ENCODE measurements at places on chromosomes 11 and 22.

GRCh38 chr11:17930544-17931125, 82.2 kb downstream of the SERGEF start:
- DNase-seq: no peak

GRCh38 chr22:37154925-37155712, 5.4 kb upstream of the IL2RB start:
- no peak for DNase-seq

DNA sequence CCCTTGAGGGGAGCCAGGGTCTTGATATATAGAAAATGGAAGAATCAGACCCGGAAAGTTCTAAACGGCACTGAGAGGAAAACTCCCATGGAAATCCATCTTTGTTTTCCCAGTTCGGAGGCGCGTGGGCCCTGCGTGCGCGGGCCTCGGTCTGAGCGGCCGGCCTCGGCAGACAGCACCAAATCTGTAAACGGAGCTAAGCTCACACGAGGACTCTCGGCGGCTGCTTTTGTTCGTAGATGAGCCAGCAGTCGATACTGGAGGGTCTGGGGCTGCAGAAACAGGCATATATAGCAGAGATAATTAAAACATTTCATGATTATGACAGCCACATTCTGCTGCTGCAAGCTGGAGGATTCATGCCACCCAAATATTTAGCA, 68.5 kb upstream of the PPARA start:
- DNase-seq: no peak

GRCh38 chr11:102757823-102758549, 22.4 kb downstream of the MMP10 start:
- DNase-seq: no peak

DNA sequence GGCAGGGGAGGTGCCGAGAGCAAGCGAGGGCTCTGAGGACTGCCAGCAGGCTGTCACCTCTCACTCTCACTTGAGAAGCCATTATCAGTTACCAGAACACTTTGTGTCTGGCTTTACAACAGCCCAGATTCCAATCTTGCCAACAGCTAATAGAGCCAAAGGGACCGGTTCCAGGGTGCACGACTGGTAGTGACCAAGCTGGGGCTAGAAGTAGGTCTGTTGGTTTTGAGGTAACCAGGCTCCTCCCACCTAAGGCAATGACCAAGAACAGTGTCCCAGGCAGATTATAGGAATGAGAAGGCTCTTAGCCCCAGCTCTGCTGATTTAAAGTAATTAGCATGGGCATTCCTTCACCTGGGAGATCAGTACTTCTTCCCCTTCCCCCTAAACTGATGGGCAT, 7.2 kb upstream of the IL10RA start:
- DNase-seq: no peak

DNA sequence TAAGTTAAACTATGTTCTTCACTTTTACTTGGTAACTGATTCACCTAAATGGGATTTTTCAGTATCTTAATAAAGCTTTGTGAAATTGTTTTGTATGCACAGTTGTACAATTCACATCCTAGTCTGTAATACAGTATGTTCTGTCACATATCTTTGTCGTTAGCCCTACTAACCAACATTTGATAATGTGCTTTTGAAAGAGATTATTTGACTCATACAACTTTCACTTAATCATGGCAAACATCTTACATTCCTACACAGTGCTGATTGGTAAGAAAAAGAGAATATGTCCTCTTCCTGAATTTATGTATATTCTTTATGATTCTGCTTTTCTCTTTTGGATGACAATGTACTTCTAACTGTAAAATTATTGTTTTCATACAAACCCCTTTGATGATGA, 234.5 kb downstream of the METTL15 start:
- DNase-seq: no peak

DNA sequence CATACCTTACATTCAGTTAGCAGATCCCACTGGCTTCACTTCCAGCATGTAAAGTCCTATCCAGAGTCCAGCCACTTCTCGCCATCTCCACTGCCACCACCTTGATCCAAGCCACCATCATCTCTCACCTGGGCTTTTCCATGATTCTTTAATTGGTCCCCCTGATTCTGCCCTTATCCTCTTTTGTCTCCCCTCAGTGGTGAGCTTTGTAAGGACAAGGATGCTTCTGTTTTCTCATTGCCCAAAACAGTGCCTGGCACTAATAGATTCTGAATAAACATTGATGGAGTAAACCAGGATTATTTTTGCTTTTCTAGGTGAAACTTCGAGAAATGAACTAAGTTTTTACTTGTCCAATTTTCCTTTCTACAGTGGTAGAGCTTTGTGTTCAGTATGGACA, 4.4 kb downstream of the POLA2 start:
- no peak for DNase-seq

- no peak for DNase-seq
These were observed 21.8 kb upstream of the CD5 start for GRCh38 chr11:61080526-61080925.

GRCh38 chr22:39284142-39284980, 35.1 kb downstream of the RPL3 start:
- no peak for DNase-seq

DNA sequence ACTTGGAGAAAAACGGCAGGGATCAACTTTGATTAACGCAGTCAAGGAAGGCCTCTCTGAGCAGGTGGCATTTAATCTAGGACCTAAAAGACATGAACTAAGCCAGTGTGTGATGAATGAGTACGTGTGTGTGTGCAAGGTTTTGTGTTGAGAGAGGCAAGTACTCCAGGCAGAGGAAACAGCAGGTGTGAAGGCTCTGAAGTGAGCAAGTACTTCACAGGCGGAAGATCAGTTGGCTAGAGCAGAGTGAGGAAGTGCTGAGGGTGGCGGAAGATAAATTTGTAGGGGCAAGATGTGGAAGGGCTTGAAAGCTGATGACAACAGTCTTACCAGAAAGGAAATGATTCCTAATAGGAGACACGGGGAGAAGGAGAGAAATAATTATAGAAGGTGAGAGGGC, 6.8 kb downstream of the APIP start:
- no peak for DNase-seq

GRCh38 chr11:131311776-131312514, 58.5 kb upstream of the NTM start:
- no peak for DNase-seq

Measured in stimulated activated CD4-positive, alpha-beta T cell treated with anti-CD3 and anti-CD28 coated beads, Interleukin-4, amount 100 ng/mL, for 4 hours (primary cell).